ENCODE measurements at places on chromosomes 12 and 14. TPM values are rescaled to one million over a fixed set of nuclear protein-coding genes. Genes with fewer than 3 reads are reported as not detected.

Gene NANOG
- not detected for total RNA-seq

Gene PLEKHD1
- not detected for total RNA-seq

Gene TEX52
- total RNA-seq = not detected

Gene CACNA1C
- total RNA-seq = 0.14 TPM

Gene STYX
- 16.5 TPM for total RNA-seq

Gene GCN1
- 165 TPM for total RNA-seq

DNA sequence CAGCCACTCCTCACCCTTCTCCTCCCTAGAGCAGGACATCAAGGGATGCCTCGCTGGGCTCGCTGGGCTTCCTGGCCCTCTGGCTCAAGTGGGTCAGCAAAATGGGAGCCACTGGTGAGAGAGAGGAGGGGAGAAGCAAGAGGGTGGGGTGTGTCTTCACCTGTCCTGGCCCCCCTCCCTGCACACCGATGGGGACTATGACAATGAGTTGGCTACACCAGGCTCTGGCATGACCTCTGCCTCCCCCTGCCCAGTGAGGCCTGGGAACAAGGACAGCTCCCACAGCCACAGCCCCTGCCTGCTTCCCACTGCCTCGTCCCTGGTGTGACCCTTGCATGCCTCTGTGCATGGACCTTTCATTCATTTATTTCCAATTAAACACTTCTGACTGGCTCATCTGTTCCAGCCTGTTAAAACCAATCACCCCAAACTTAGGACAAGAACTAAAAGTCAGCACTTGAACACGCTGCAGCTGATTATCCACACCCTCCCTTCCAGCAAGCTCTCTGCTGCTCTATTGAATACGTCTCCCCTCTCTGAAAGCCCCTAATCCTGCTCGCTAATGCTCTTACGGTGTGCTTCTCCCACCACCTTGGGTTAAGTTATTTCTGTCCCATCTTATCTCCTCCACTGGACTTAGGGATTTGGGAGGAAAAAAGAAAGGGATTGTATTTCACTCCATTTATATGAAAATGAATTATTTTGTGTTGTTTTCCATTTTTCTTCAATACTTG, 5.8 kb upstream of the PPP2R5C start:
- DNase-seq = no peak

- peak; percentile 62 for DNase-seq
Observed at GRCh38 chr12:12466157-12466556, 96.5 kb downstream of the DUSP16 start.

DNA sequence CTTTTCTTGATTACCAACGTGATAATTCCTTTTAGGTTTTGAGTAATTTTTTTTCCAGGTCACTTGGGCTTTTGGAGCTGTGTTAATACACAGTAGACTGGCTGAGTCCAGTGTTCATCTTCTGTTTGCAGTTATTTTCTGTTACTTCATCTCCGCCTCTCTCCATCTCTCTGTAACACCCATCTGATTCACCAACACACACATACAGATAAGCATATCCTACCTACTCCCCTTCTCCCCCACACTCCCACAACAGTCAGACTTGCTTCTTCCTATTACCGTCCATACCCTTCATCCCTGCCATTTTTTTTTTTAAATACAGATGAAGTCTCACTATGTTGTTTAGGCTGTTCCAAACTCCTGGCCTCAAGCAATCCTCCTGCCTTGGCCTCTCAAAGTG, 72.7 kb upstream of the MANSC4 start:
- DNase-seq = no peak

DNA sequence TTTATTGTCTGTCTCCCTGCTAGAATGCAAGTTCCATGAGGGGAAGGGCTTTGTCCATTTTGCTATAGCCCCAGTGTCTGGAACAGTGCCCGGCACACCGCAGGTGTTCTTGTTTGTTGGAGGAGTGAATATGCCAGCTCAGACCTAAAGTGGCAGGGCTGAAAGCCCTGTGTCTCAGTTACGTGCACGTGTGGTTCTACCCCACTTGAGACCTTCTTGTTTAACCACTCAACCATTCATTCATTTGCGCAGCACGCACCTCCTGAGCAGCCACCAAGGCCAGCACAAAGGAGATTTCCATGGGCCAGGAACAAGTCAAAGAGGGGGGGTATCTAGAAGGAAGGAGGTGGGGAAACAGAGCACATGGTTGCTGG, 338.0 kb upstream of the FKBP4 start:
- DNase-seq = no peak

DNA sequence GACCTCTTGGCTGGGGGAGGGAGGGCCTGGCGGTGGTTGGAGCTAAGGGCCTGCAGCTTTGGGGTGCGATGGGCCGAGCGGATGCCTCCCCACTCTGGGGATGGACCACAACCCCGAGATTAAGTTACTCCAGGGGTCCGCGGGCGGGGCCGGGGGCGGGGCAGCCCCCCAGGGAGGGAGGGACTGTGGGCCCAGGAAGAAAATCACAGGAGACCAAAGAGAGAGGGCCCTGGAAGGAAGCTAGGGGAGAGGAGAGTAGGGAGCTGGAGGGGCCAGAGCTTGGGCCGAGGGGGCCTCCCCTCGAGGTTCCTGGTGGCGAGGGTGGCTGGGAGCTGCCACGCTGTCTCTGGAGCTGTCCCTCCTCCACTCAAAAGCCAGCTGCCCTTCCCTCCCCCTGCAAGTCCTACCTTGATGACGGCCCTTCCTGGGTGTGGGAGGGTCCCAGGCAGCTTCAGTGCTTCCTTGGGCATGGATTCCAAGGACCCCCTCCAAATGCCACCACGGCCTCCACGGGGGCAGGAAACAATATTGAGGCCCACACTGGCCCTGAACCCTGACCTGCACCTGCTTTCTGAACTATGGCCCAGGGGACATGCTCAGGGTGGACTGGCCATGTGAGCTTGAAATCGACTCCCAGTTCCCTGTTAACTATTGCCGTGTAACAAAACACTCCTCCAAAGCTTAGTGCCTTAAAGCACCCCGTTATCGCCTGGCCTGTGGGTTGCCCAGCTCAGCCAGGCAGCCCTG, 610 bp upstream of the NUDT14 start:
- DNase-seq = no peak

DNA sequence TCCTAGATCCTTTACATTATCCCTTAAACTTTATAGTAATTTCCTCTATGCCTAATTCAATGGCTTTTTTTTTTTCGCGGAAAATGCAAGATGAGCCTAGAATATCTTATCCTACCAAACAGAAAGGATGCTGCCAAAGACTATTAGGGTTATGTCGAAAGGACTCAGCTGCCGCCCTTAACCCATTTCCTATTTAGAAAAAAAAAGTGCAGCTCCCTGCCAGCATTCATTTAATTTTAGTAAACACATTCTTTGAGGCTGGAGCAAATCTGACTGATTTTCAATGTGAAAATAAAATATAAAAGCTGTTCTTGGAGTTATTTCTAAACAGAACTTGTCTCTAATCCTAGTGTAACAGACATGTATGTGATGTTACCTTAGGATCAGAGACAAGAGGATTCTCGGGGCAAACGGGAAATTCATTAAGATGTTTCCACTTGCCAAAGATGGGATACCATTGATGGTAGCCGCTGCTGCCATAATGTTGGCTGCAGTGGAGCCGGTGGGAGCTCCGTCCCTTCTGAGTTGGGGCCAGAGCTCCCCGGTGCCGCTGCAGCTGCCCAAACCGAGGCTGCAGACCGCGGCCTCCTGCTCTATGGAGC, 8.2 kb upstream of the A2M start:
- no peak for DNase-seq

GRCh38 chr12:104761091-104761490, 197.0 kb downstream of the SLC41A2 start:
- DNase-seq = no peak

- DNase-seq = no peak
Observed at GRCh38 chr12:125922330-125922729, 857.1 kb downstream of the AACS start.

DNA sequence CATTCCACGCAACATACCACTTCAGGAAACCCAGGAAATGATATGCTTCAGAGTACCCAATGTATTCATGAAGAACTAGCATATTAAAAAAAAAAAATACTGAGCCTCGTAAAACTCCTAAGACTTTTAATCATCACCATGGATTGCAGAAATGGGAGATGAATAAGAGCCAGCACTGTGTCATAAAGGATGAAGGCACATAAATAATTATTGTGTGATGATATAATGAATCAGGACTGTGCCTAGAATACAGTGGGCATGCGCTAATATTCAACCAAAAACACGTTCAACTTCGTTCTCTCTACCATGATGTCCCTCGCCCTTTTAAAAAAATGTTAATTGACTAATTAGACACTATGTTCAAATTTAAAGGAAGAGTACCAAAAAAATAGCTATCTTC, 68.7 kb downstream of the CIT start:
- no peak for DNase-seq

GRCh38 chr12:87302126-87302745, 727.0 kb downstream of the C12orf50 start:
- DNase-seq = no peak

DNA sequence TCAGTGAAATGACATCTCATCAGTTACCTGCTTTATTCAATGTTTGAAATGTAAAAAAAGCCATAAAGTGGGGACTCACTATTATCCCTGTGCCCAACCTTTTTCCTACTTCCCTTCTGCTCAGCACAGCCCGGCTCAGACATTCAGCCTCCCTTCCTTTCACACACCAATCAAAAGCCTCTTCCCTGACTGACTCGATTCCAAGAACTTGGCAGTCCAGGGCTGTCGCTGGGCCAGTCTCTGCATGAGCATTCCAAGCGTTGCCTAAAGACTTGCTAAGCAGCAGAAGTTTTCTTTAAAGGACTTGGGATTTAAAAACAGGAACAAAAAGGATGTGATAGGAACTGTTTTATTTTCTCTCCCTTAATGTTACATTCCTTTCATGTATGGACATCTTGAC, 22.7 kb downstream of the ITPR2 start:
- no peak for DNase-seq

- no peak for DNase-seq
Observed at GRCh38 chr14:101471723-101472517, 89.4 kb upstream of the DIO3 start.

Data from activated T-helper 2 cell treated with anti-CD3 and anti-CD28 coated beads, Interferon-gamma antibody, Interleukin-2, Interleukin-4, amounts not matched to agents 10 μg/mL and 5 μg/mL and 100 μg/mL, durations not matched to agents 14 hours and 24 hours and 36 hours (primary cell).